Activated T-helper 2 cell treated with anti-CD3 and anti-CD28 coated beads, Interferon-gamma antibody, Interleukin-2, Interleukin-4, amounts not matched to agents 10 μg/mL and 5 μg/mL and 100 μg/mL, durations not matched to agents 14 hours and 24 hours and 36 hours (primary cell): ENCODE measurements at places on chromosomes 2 and 18. TPM values are rescaled to one million over a fixed set of nuclear protein-coding genes. Genes with fewer than 3 reads are reported as not detected.

- H3K27ac ChIP-seq: no peak overlapping the region
- H3K4me3 ChIP-seq: no peak overlapping the region
- peaks cover 16% of the 10 kb centered on the region for H3K27me3 ChIP-seq
Measured at GRCh38 chr2:73013936-73014335, 57.6 kb downstream of the SFXN5 start.

- no peak for DNase-seq
- no peaks in the 10 kb centered on the region for H3K36me3 ChIP-seq
- H3K27ac ChIP-seq: no peak overlapping the region
Measured at GRCh38 chr2:33083699-33084387, 137.1 kb downstream of the LTBP1 start.

DNA sequence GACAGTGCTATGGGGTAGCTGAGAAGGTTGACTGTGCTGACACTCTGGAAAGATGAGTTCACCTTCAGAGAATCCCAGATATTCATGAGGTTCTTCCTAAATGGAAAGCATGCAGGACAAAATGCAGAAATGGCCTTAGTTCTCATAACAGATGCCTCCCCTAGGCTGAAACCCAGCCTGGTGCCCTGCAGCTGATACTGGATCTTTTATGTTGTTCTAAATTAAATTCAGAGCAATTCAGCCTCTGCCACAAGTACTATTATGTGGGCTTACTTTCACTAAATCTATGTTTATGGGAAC, 172.0 kb upstream of the SERPINE2 start:
- H3K27me3 ChIP-seq: peaks cover 11% of the 10 kb centered on the region
- no peak overlapping the region for H3K27ac ChIP-seq
- no peak overlapping the region for H3K4me3 ChIP-seq
- H3K36me3 ChIP-seq: no peaks in the 10 kb centered on the region

- no peak for DNase-seq
- H3K4me1 ChIP-seq: no peaks in the 10 kb centered on the region
- H3K27ac ChIP-seq: no peak overlapping the region
- no peak overlapping the region for H3K4me3 ChIP-seq
- H3K27me3 ChIP-seq: no peaks in the 10 kb centered on the region
Measured at GRCh38 chr2:67215214-67216055, 181.7 kb upstream of the ETAA1 start.

GRCh38 chr18:46055838-46056230, 16.2 kb downstream of the PSTPIP2 start:
- DNase-seq: no peak
- H3K4me1 ChIP-seq: peaks cover 46% of the 10 kb centered on the region
- H3K4me3 ChIP-seq: peak overlapping the region; percentile 54
- H3K27me3 ChIP-seq: no peaks in the 10 kb centered on the region
- H3K36me3 ChIP-seq: peaks cover 26% of the 10 kb centered on the region

- H3K4me3 ChIP-seq: no peak overlapping the region
- H3K27ac ChIP-seq: no peak overlapping the region
- H3K4me1 ChIP-seq: no peaks in the 10 kb centered on the region
- DNase-seq: no peak
- no peaks in the 10 kb centered on the region for H3K27me3 ChIP-seq
- no peaks in the 10 kb centered on the region for H3K36me3 ChIP-seq
Measured at GRCh38 chr2:48938231-48938630, 182.7 kb upstream of the LHCGR start.

GRCh38 chr2:26564121-26564644, 77.0 kb downstream of the CIB4 start:
- no peak overlapping the region for H3K27ac ChIP-seq
- H3K4me1 ChIP-seq: peaks cover 6% of the 10 kb centered on the region

DNA sequence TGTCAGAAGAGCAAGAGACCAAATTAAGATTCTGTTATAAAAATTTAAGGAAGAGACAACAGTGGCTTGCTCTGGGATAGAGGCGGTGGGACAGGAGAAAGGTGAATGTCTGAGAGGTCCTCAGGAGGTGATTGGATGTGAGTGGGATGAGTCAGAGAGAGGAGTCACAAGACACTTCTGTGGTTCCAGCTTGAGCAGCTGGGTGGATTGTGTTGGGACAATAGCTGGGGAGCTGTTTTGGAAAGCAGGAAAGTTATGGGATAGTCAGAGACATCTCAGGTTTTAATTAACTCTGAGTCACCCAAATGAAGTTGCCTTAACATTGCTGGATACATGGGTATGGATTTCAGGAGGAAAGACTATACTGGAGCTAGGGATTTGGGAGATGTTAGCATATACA, 218.0 kb upstream of the TRIB2 start:
- peak overlapping the region; percentile 6 for H3K27ac ChIP-seq
- no peak overlapping the region for H3K4me3 ChIP-seq
- H3K4me1 ChIP-seq: peaks cover 79% of the 10 kb centered on the region
- H3K36me3 ChIP-seq: peaks cover 9% of the 10 kb centered on the region
- no peaks in the 10 kb centered on the region for H3K27me3 ChIP-seq

DNA sequence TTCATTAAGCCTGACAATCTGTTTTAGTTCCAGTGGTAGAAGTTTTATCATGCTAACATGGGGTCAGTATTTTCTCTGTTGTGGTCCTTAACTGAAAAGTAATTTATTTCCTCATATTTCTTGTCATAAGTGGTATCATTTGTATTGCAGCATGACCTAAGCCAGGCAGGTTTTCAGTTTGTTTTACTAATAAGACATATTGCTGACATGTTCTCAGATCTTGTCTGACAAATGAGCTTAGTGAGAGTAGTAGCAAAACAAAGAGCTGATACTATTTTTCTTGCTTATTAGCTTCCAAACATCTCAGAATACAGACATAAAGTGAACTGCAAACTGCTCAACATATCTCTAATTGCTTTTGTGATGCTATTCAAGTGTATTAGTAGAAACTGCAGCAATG, 293.6 kb downstream of the DSEL start:
- H3K4me3 ChIP-seq: no peak overlapping the region
- no peaks in the 10 kb centered on the region for H3K4me1 ChIP-seq
- DNase-seq: no peak
- H3K27ac ChIP-seq: no peak overlapping the region
- no peaks in the 10 kb centered on the region for H3K36me3 ChIP-seq
- H3K27me3 ChIP-seq: no peaks in the 10 kb centered on the region

DNA sequence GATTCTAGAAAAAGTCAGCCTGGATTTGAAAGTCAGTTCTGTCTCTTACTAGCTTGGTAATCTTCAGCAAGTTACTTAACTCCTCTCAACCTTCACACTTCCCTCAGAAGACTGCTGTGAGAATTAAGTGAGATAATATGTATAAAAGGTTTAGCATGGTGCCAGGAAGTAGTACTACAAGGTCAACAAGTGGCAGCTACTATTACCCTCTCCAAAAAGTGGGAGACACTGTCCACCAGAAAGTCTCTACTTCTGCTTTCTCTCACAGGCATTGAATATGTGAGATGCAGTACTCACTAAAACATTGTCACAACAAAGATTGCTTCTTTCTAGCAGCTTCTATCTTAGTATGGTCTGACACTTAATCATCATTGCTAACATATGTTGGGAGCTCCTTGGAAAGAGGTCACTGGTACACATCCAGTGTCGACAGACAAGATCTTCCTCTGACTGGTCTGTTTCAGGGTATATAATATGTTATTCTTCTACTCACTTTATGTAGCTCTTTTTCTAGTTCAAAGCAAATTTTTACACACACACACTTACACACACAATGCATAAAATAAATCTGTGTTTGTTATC, 47.9 kb downstream of the DOCK10 start:
- no peak overlapping the region for H3K27ac ChIP-seq
- H3K4me1 ChIP-seq: peaks cover 49% of the 10 kb centered on the region
- DNase-seq: no peak

GRCh38 chr18:70956554-70956953, 667.7 kb downstream of the SOCS6 start:
- H3K27me3 ChIP-seq: no peaks in the 10 kb centered on the region
- no peaks in the 10 kb centered on the region for H3K36me3 ChIP-seq
- H3K27ac ChIP-seq: no peak overlapping the region
- no peak overlapping the region for H3K4me3 ChIP-seq
- no peaks in the 10 kb centered on the region for H3K4me1 ChIP-seq

- H3K27ac ChIP-seq: no peak overlapping the region
- DNase-seq: no peak
- H3K36me3 ChIP-seq: no peaks in the 10 kb centered on the region
- H3K4me1 ChIP-seq: peaks cover 7% of the 10 kb centered on the region
Measured at GRCh38 chr2:23618794-23619530, 234.0 kb downstream of the KLHL29 start.

DNA sequence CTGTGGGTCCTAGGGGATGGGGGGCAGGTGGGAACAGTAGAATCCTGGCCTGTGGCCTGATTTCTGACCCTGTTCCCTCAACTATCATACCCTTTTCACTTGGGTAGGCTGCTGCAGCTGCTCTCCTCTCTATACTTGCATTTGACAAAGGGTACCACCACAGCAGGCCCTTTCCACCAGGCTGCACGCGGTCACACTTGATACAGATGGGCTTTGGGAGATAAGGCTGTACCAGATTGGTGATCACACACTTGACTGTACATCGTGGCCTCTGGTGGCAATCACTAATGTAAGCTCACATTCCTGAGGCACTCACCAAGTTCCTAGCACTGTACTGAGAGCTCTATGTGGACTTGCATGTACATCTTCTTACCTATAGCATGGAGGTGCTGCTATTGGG, 1.6 kb upstream of the RALB start:
- peaks cover 10% of the 10 kb centered on the region for H3K27me3 ChIP-seq
- H3K4me3 ChIP-seq: no peak overlapping the region
- H3K36me3 ChIP-seq: peaks cover 22% of the 10 kb centered on the region

Gene FASTKD1
- 61.5 and 61.9 TPM in 2 replicates for total RNA-seq

Gene COLEC12
- not detected in 2 replicates for total RNA-seq

Gene LIMS3
- not detected in 2 replicates for total RNA-seq

Gene PGAP1
- total RNA-seq: 31.2 and 31.4 TPM in 2 replicates

Gene LONRF2
- total RNA-seq: 0.21 and 0.28 TPM in 2 replicates
